ENCODE measurements at places on chromosomes 7 and 10.

DNA sequence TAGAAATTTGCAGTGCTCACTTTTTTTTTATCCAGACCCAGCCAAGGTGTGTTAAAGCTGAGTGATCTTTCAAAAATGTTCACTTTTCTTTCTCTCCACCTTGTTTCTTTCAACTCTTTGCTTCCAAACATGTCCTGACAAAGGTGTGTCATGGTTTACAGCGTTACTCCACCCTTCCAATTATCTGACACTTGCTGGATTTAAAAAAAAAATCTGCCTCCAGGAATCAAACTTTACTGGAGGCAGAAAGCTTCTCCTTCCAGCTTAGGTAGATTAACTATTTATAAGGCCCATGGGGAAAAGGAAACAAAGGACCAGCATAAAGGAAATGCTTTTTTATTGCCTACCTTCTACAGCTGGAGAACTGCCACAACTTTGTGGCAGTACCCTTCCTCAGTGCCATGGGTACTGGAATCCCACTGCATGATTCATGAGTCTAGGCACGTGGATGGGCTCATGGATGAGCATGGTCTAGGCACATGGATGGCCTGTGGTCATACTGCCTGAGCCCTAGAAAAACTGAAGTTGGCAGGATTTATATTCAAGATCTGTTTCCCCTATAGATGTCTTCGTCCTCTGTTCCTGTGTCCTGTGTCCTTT lies at the start of gene COL17A1:
Gene COL17A1, minus strand, starts transcription at position 80 of the 600 bp plus-strand sequence. CDS start 5,207 bp downstream, outside the sequence.
- no peak for DNase-seq

- DNase-seq, result no peak
Observed at GRCh38 chr10:124075231-124075955, 18.0 kb downstream of the CHST15 start.

GRCh38 chr10:92420546-92421275 lies 129.7 kb downstream of the MARCHF5 start:
- no peak for DNase-seq

GRCh38 chr10:19003341-19003740 lies 45.3 kb upstream of the MALRD1 start:
- DNase-seq, result no peak

DNA sequence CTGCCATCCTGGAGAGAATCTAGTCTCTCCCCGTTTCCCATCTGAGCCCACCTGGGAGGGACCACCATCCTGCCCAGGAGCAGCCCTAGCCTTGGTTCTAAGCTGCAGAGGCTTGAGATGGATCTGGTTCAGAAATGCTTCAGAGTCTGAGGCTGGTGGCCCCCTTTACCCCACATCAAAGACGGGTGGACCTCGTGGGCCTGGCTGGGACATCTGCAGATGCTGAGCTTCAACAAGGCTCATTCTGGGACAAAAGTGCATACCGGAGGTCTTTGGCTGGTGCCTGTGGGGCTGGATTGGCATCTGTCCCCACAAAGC lies 4.9 kb upstream of the IRF5 start:
- DNase-seq, result no peak

GRCh38 chr7:115763347-115763746 lies 267.2 kb downstream of the TFEC start:
- no peak for DNase-seq

DNA sequence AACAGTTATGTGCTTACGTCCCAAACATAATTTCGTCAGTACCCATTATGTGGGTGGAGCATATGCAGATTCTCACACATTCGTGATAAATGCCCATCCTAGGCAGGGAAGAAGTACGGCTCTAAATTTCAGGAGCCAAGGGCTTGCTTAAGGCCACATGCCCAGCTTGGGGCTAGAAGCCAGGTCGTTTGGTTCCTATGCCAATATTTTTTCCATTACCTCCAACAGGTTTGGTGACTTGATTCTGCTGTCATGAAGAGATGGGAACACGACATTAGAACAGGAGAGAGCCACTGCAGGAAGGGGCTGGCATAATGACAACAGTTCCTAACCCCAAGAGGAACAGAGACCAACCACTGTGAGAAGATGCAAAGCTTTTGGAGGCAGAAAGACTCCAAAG lies 85.1 kb downstream of the HIPK2 start:
- no peak for DNase-seq

- DNase-seq, result no peak
Observed at GRCh38 chr7:102044984-102045673, 227.7 kb downstream of the CUX1 start.

- no peak for DNase-seq
Observed at GRCh38 chr7:51135576-51135975, 181.0 kb downstream of the COBL start.

GRCh38 chr10:7264313-7264756 lies 146.5 kb downstream of the SFMBT2 start:
- DNase-seq, result no peak

Measured in stimulated activated CD4-positive, alpha-beta T cell treated with anti-CD3 and anti-CD28 coated beads, Interleukin-4, amount 100 ng/mL, for 48 hours (primary cell).